ENCODE measurements at places on chromosomes 1 and 21.

GRCh38 chr1:238465449-238465848, 574.7 kb upstream of the ZP4 start:
- DNase-seq, result peak; percentile 81

DNA sequence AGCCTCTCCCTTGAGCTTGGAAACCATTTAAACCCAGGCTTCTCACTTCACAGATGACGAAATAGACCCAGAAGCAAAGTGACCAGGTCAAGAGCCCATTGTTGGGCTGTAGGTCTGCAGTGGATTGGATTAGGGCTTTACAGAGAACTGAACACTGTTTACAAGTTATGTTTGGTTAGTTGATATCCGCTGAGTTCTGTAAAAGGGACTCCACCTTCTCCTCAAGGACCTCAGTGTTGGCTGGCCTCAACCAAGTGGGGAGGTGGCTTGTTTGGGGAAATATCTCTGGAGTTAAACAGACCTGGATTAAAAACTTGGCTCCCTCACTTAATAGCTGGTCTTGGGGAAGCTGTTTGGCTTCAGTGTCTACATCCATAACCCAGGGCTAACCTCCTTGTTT, 88.1 kb downstream of the UCK2 start:
- no peak for DNase-seq

GRCh38 chr1:66506991-66507390, 27.0 kb upstream of the SGIP1 start:
- no peak for DNase-seq

GRCh38 chr1:215421744-215422143, 145.4 kb upstream of the KCTD3 start:
- DNase-seq, result no peak

DNA sequence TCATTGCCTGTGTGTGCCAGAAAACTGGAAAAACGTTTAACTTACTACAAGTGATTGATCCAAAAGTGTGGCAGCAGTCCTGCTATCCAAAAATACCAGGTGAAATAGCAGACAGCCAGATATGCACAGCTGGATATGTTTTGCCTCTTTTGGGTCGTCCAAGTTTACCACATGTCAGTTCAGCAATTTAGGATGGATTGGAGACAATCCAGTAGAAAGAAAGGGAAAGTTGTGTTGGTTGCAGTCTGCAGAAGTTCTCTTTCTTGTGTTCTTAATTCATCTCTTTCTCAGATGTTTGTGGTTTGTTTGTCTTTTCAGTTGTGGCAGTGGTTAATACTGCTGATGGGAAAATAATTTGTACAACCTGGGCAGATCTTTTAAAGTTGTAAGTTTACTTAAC, 645.0 kb downstream of the PTPRC start:
- no peak for DNase-seq

- DNase-seq, result no peak
Observed at GRCh38 chr1:53153752-53154151, 11.3 kb upstream of the SLC1A7 start.

DNA sequence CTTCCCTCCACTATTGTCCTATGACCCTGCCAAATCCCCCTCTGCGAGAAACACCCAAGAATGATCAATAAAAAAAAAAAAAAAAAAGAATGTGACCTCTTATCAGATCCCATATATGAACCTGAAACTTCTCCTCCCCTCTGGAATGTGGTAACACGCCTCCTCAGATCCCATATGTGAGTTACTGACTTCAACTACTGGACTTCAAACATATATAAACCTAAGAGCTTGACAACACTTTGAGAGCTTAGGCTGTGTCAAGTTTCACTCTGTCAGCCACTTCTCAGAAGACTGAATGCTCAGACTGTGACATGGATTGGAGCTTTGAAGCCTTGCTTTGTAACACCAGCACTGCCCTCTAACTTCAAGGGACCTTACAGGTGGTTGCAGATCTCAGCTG, 148.4 kb downstream of the COP1 start:
- no peak for DNase-seq

- DNase-seq, result peak; percentile 4
Observed at GRCh38 chr1:107821340-107821739, 143.6 kb downstream of the VAV3 start.

DNA sequence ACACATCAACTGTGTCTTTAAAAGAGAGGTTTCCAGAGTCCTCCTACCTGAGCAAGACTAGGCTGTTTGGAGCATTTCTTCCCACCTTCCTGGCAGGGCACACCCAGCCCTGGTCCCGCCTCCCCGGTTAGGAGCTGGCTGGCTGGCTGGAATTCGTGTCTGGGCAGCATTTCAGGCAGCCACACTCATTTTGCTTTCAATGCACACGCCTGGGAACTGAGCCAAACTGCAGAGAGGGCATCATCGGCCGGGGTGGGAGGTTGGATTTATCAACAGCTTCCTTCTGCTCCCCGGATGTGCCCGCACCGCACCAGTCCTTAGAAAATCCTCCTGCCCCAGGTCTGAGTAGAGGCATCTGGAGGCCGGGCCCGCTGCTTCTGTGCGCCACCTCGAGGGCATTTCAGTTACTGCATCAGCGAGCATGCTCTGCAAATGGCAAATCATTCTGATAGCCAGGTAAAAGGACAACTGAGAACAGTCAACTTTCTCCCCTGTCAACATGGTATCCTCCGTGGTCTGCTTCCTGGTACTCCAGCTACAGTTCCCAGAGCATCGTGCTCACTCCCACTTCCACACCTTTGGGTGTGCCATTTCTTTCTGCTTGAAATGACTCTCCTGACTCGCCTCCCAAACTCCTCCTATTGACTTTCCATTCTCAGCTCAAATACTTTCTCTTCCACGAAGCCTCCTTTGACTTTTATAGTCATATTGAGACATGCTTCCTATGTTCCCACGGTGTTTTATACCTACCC, 20.6 kb downstream of the TCEA3 start:
- peak; percentile 94 for DNase-seq

DNA sequence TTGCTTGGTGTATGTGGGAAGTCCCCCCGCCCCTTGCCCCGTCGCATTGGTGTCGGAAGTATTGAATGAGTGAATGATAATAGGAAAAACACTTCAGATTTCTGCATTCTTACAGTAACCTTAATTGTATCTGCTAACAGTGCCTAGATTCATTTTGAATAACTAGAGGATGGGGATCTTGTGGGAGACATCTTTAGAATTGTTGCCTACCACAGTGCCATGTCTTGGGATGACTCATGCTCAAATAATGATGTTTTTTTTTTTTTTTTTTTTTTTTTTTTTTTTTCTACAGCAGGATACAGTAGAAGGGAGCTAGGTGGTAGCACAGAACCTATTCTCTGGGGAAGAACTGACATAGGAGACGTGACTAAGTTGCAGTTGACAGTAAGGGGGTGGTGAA, 237.9 kb downstream of the USP25 start:
- peak; percentile 66 for DNase-seq

- DNase-seq, result peak; percentile 69
Observed at GRCh38 chr1:91511386-91511785, 10.7 kb downstream of the CDC7 start.

DNA sequence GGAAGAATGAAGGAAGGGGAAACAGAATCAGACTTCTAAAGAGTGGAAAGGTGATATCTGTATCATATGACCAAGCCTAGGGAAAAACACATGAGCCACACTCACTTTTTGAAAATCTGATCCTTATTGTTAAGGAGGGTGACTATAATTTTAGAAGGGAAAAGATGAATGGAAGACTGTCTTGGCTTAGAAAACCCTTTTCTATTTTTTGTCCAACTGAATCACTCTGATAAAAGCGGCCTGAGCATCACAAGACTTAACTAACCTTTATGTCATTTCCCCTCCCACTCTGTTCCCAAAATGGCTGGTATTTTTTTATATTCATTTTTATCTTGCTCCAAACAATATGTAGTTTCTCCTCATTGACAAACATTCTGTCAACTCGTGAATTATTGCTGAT, 169.8 kb downstream of the C1orf21 start:
- no peak for DNase-seq

DNA sequence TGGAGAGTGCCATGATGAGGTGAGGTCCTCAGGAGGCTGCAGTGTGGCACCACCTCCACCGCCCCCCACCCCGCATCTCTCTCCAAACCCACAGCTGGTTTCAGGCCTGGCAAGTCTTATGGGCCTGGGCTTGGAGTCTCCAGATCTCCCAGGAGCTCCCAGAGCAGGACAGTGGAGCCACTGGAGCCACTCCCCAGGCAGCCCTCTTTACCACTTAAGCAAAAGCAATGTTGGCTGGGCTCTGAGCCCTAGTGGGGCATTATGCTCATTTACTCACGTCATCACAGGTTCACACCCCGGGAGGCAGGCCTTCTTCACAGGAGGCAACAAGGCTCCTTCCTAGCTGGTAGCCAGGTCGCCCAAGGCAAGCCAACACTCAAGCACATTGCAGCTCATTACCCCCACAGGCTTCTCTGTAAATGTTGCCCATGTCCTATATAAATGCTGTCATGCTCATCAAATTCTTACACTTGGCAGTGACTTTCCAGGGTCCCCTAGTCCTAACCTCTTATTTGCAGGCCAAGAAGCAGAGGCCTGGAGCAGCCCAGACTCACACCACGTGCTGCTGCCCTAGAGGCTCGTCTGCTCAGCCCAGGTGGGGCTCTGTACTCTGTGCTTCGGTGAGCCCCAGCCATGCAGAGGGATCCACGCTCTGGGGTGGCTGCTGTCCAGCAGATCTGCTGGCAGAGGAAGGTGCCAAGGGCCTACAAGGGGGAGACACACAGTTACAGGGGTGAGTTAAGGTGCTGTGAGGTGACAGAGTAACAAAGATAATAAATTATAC, 459.3 kb downstream of the MATN1 start:
- no peak for DNase-seq

- no peak for DNase-seq
Observed at GRCh38 chr1:91828583-91829281, 57.2 kb downstream of the TGFBR3 start.

DNA sequence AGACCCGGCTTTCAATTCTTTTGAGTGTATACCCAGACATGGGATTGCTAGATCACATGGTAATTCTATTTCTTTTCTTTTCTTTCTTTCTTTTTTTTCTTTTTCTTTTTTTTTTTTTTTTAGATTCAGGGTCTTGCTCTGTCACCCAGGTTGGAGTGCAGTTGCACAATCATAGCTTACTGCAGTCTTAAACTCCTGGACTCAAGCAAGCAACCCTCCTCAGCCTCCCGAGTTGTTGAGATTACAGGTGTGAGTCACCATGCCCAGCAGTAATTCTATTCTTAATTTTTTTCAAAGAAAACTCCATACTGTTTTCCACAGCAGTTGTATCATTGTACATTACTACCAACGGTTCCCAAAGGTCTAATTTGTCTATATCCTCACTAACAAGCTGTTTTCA, 13.5 kb upstream of the RNF186 start:
- DNase-seq, result no peak

- no peak for DNase-seq
Observed at GRCh38 chr1:188056011-188056410, 1227.3 kb downstream of the PLA2G4A start.

GRCh38 chr21:45387506-45387905, 17.5 kb upstream of the COL18A1 start:
- no peak for DNase-seq

- DNase-seq, result peak; percentile 25
Observed at GRCh38 chr1:168920456-168921094, 185.9 kb upstream of the ATP1B1 start.

DNA sequence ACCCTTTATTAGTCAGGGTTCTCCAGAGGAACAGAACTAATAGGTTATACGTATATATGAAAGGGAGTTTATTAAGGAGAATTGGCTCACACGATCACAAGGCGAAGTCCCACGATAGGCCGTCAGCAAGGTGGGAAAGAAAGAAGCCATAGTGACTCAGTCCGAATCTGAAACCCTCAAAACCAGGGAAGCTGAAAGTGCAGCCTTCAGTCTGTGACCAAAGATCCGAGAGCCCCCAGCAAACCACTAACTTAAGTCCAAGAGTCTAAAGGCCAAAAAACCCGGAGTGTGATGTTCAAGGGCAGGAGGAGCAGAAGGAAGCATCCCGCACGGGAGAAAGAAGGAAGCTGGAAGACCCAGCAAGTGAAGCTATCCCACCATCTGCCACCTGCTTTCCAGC, 9.9 kb downstream of the IFNLR1 start:
- DNase-seq, result no peak

DNA sequence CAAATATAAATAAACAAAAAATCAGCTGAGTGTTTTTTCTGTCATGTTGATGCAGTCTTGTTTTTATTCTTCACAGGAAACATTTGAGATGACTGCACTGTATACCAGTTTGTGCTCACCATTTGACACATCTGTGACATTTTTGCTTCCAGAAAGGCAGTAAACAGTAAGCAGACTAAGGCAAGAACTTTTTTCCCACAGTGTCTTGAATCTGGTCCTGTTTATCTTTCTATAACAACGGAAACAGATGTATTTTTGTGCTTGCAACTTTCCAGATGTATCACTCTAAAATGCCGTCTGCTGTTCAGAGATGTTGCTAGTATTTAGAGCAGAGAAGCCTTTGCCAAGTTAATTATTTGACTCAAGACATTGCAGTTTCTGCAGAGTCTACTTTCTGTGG, 105.5 kb downstream of the ZC3H11B start:
- DNase-seq, result no peak

- no peak for DNase-seq
Observed at GRCh38 chr1:217048104-217048707, 325.0 kb upstream of the ESRRG start.

GRCh38 chr1:241464985-241465384, 54.6 kb downstream of the FH start:
- no peak for DNase-seq

DNA sequence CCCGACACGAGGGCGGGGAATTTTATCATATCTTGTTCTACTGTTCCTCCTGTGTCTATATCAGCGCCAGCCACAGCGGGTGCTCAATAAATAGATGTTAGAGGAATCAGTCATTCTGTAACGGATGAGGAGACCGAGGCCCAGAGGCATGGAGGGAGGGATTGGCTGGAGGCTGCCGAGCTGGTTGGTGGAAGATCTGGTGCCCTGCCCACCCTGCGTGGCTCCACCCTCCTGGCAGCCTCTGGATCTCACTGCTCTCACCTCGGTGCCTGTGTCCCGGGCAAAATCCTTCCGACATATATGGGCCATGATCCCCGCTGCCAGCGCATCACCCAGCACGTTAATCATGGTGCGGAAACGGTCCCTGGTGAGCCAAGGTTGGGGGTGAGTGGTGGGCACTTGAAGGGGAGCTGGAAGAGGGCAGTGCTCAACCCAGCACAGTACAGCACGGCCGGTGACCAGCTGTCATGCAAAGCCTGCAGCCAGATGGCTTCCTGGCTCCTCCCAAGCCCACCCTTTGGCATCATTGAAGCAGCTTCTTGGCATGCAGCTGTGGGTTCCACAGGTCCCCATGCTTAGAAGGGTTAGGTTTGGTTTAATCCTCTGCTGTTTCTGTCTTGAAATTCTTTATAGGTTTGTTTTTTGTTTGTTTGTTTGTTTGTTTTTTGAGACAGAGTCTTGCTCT, 26.7 kb downstream of the PODN start:
- DNase-seq, result no peak

DNA sequence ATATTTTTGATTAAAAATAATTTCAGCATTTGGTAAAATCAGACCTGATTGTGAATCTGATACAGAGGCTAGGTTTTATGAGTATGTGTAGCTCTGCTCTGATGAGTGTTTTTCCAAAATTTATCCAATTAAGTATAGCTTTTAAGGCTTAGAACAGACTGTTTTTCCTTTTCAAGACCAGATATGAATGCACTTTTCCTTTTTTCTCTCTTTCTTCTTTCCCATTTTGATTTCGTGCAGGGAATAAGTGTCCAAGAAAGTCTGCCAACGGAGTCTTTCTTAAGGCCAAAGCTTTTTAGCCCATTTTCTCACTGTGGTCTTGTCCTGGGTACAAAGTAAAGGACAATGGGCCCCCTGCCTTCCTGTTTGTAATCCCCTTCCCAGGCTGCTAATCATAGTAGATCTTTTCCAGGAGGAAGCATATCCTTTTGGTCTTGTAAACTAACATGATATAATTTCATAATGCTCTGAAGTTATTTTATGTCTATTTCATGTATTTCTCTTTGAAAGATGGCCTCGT, 2.9 kb downstream of the KIF1B start:
- DNase-seq, result no peak
